ENCODE measurements at places on chromosomes 7 and 10. TPM values are rescaled to one million over a fixed set of nuclear protein-coding genes. Genes with fewer than 3 reads are reported as not detected.

Gene GTF2IRD1
- total RNA-seq = 16.1 TPM

Gene SPDYE2B
- not detected for total RNA-seq

Gene VSTM4
- total RNA-seq = 2.3 TPM

Gene MYOZ1
- 0.78 TPM for total RNA-seq

DNA sequence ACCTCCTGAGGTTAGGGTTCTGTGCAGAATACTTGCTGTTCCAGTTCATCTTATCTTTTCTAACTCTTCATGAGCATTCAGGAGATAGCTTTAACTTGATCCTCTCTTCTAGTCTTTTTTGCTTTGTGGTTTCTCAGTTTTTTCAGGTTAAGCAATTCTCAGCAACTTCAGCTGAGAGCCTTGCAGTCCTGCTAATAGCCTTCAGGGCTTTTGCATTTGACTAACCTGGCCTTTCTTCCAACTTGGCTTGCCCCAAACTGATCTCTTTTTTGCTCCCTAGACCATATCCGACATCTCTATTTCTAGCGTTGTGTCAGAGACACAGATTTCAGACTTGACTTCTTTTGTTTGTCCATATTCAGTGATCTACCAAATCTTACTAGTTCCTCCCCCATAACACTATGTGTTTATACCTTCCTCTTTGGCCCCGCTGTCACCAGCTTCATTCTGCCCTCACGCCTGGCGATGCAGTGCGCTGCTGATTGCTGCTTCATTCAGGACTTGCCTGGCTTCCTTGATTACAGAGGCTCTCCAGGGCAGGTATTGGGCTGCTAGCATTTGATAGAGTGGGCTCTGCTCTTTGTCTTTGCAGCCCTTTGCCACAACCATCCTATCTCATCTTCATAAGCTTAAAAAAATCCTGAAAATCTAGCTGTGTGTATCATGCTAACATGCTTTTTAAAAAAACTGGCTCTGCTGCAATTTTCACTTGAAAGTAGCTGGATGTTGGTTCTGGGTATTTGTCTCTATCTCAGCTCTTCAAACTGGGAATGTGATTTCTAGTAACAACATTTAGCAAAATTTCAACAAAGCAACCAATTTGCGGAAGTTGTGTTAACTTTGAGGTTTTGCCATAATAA, 9.6 kb downstream of the CUL1 start:
- DNase-seq = no peak

DNA sequence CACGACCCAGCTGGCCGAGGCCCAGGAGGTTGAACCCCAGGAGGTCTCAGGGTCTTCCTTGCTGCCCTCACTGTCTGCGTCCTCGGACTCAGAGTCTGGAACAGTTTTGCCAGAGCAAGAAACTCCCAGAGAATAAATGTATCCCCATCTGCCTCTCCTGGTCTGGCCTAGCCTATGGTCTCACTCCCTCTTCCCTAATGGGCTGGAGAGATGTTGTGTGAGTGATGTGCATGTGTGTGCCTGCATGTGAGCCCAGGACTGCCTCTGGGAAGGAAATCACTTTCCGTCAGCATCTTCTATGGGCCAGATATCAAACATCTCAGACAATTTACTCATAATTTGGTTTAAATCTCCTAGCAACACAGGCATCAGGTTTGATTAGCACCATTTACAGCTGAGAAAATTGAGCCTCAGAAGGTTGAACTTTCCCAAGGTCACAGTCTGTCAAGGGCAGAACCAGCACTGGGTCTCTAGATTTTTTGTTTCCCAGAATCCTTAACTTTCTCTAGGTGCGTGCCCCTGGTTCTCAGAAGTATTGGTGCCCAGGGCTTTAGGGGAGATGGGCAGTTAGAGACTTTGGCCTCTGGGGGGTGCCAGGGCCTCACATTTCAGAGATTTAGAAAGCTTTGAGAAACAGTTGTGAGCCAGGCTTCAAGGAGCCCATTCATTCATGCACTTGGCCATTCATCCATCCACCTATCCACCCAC, 4.9 kb downstream of the TMEM270 start:
- no peak for DNase-seq

DNA sequence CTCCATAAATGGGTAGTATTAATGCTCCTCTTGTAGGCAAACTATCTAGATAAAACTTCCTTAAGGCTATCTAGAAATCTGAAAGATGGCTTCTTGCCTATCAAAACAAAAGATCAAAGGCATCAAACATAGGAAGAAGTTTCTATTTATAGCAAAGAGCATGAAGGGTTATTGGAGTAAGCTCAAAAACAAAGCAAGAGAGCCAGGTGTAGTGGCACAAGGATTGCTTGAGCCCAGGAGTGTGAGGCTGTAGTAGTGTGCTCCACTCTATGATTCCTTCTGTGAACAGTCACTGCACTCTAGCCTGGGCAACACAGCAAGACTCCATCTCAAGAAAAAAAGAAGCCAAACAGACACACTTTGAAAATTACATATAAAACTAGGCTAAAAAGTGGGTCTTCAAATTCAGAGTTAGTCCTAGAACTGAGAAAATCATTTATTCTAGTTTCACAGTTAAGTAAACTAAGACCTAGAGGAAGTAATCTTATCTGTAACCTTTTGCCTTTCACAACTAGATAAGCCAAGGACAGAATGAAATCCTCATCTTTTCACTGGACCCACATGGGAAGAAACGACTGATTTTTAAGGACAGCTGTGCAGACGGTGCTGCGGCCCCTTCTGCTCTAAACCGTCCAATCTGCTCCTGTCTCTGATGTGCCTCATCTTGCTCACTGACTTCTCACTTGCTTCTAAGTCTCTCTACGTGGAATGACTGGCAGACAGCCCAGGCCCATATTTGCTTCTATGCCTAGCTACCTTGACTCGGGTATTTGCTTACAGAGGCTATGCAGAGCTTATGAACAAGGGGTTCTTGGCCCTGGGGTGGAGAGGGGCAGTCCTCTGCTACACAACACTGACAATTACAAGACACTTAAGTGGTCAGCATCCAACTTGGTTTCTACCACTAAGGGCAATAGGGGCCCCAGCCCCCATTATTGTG, 50.0 kb downstream of the ESYT2 start:
- DNase-seq = no peak

DNA sequence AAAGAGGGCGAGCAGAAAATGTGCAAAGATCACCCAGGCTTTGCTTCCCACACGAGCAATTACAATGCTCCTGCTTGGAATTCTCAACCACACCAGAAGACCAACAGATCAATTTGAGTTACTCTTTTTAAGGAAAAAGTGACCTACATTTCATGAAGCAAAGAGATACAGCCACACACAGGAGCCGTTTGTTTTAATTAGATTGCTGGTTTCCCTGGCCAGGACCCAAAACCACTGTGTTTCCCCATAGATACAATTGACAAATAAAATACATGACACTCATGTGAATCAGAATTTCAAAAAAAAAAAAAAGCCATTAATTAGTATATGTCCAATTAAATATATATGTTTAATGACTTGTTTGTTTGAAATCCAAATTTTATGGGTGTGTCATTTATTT, 458.3 kb downstream of the PLXDC2 start:
- DNase-seq = no peak

DNA sequence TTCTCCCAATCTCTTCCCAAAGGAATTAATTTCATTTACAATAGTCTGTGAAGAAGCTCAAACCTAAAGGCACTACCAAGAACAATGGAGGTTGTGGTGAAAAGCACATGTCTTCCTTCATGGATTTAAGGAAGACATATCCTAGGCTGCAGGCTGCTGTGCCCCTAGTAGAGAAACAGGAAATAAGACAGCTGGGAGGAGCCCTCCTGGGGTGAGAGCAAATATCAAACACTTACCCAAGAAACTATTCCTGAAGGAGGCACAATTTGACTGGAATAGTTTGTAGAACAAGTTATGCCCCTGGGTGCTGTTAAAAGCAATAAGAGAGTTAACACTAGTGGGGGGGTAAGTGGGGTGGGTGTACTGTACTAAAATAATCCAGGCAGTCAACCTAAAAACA, 30.1 kb downstream of the PDZD8 start:
- no peak for DNase-seq
